NB4 (cell line): ENCODE measurements at places on chromosomes 12 and 14.

- no peak for DNase-seq
Observed at GRCh38 chr14:52949711-52950409, 990 bp downstream of the FERMT2 start.

DNA sequence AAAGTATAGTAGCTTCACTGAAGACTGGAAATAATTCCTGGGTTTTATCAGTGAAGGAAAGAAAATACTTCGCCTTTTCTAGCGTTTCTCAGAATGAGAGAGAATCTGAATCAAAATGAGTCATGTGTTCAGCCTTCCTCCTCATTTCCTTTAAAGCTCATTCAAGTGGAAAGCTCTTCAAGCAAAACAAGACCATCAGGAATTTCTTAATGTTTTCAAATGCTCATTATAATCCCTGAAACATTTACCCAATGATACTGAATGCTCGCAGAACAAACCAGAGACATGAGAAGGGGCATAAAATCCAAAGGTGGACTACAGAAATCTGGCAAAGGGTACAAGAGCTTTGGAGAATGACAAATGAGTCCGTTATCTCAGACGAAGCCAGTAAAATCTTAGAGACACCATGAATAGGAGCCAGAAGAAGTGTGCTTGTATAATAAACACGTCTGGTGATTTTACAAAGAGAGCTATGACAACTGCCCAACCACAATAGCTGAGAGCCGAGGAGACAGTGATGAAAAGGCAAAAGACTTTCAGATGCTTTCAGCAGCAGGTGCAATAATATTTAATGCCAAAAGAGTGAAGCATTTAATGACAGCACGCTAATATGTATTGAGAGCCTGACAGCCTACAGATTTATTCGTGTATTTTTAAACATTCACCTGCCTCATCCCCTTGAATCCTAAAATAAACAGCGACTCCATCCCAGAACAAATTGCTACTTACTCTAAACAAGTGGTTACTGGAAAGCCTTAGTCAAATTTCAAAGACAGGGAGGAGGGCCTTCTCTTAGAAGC is 19.0 kb downstream of the SPRING1 start:
- DNase-seq, result no peak

DNA sequence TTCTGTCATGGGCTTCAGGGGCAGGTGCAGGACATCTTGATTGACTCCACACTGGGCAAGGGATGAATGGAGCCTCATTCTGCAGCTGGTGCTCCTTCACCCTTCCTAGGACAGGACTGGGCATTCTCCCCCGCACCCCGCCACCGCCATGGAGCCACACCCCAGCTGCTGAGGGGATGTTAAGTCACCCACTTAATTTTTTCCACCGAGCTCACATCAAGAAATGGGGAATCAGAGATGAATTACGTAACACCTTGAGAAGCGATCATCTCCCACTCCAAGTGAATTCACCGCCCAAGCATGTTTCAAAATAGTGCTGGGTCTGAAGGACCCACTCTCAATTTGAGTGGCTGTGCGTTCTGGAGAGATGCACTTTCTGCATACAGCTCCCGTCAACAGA is 94.2 kb downstream of the EML1 start:
- no peak for DNase-seq

GRCh38 chr12:1078002-1078401 is 87.0 kb downstream of the ERC1 start:
- no peak for DNase-seq
